ENCODE measurements at places on chromosomes 5 and 9. TPM values are rescaled to one million over a fixed set of nuclear protein-coding genes. Genes with fewer than 3 reads are reported as not detected.

GRCh38 chr9:75462866-75463265, 374.6 kb downstream of the OSTF1 start:
- DNase-seq = no peak

DNA sequence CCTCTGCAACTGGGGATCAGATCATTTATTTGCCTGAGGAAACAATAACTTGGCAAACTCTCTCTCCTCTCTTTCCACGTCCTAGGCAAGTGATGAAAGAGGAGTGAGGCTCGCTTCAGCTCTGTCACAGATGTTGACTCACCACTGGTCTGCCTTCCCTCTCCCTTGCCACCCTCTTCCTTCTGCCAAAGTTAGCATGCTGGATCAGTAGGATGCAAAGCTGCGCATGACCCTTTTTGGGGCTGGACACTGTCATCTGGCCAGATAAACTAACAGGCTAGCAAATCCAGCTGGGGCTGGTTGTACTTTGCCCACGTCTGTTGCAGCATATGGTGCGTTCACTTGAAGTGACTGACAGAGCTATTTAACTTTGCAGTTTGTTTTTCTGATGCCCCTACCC, 36.2 kb upstream of the SMARCA2 start:
- no peak for DNase-seq

- no peak for DNase-seq
These were observed 12.9 kb downstream of the CARTPT start for GRCh38 chr5:71732011-71732410.

DNA sequence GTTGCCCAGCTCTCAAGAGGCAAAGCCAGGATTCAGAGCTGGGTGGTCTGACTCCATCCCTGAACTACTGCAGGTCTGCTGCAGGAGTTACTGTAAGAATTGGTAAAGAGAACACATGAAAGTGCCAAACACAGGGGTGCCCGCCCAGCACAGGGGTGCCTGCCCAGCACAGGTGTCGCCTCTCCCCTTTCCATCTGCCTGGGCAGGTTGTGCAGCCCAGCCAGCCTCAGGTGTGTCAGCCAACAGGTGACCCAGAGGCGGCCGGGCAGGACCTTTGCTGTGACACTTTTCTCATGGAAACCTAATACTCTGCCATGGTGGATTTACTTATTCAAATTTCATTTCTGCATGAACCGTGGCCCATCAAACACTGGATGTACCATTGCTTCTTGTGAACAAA, 289.7 kb upstream of the IRX4 start:
- DNase-seq = no peak

LCP2 gene
- total RNA-seq = 13.8 TPM

AJM1 gene
- 0.80 TPM for total RNA-seq

DNA sequence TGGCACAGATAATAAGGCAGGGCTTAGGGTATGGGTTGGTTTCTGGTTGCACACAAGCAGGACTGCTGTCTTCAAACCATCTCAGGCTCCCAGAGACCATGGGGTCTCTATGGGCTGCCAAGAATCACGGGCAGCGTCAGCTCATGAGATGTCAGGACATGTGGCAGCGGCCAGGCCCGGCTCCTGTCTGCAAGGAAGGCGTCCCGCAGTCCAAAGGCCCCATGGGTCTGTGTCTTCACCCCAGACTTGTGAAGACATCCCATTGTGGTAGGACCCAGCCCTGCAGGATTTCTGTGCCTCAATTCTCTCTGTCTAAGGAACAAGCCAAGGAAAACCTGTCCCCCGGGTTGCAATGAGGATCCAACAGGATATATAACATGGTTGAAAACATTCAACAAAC, 32.6 kb downstream of the IPPK start:
- no peak for DNase-seq

DNA sequence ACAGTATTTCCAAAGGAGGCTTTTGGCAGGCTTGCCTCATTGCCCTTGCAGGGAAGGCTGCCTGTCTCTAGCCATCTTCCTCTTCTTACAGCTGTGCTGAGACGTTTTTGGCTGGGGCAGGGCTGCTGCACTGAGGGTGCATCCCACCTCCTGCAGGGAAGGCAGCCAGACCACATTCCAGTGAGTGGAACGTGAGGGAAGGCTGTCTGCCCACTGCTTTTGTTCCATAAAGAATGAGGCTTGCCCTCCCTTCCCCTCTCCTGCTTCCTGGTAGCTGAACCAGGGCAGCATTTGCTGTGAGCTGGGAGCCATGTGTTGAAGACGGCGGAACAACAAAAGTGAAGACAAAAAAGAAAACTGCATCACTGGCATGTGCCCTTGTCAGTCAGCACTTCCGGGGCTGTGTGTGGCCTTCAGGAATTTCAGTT, 16.8 kb downstream of the MGAT1 start:
- DNase-seq = peak; percentile 47
